CD4-positive, alpha-beta T cell (primary cell): ENCODE measurements at places on chromosomes 7 and 10. TPM values are rescaled to one million over a fixed set of nuclear protein-coding genes. Genes with fewer than 3 reads are reported as not detected.

GRCh38 chr10:13560597-13560996 lies 26.2 kb upstream of the PRPF18 start:
- DNase-seq, result no peak

- peak; percentile 44 for DNase-seq
Measured at GRCh38 chr7:29319719-29320521, 125.3 kb downstream of the CHN2 start.

DNA sequence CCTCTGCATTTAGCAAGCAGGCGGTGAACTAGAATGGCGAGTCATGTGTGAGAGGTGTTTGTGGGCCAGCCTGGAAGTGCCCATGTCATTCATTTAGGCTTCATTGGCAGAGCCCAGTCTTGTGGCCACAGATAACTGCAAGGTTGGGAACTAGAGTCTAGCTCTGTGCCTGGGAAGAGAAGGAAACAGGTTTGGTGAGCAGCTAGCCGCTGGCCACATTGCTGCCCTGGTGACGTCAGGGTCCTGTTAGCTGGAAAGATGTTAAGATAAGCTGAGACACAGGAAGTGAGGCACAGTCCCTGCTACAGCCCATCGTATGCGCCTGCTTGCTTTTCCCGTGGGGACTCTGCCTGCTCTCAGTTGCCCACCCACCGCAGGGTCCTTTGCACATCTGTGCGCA lies 185.5 kb downstream of the CAMK1D start:
- no peak for DNase-seq

DNA sequence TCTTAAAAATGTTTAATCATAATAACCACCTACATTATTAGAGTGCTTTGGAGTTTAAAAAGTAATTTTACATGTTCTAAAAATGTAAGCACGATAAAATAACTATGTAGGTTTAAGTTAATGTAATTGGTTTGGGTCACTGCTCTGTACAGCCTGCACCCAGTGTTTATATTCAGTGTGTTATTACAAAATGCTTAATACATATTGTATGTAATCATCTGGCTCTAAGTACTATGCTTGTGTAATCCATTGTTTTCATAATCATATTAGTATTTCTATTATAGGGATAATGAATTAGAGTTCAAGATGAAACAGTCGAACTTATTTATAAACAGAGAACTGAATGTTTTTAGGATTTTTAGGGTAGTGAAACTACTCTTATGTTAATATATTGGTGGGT lies 13.1 kb downstream of the RPA3 start:
- DNase-seq, result no peak

DNA sequence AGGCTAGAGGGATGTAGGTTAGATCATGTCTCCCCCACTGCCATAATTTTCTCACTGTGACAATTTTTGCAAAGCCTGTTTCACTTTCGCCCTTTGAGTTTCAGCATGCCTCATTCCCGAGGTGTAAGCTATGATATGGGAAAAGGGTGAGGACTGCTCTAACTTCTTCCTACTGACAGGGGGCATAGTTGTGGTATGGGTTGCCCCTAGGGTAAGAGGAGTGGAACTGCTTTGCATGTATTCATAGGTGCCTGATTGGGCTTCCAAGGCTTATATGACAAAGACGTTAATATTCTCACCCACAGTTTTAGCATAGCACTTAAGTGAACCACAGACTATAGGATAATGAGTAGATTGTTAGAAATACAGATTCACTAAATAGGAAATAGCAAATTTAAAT lies 148.7 kb downstream of the BBS9 start:
- DNase-seq, result no peak

The SLIT1 gene
- total RNA-seq, result 0.39 TPM

The PNLIPRP1 gene
- total RNA-seq, result not detected
